ENCODE measurements at places on chromosomes 11 and 22.

GRCh38 chr22:34281738-34282137, 361.5 kb upstream of the LARGE1 start:
- H3K4me1 ChIP-seq, result no peaks in the 10 kb centered on the region
- no peak for DNase-seq
- no peak overlapping the region for H3K27ac ChIP-seq
- peaks cover 6% of the 10 kb centered on the region for H3K27me3 ChIP-seq

GRCh38 chr11:82936261-82936660, 34.7 kb downstream of the DDIAS start:
- H3K4me1 ChIP-seq, result peaks cover 9% of the 10 kb centered on the region
- H3K36me3 ChIP-seq, result peaks cover 20% of the 10 kb centered on the region
- H3K27me3 ChIP-seq, result no peaks in the 10 kb centered on the region
- H3K27ac ChIP-seq, result no peak overlapping the region

DNA sequence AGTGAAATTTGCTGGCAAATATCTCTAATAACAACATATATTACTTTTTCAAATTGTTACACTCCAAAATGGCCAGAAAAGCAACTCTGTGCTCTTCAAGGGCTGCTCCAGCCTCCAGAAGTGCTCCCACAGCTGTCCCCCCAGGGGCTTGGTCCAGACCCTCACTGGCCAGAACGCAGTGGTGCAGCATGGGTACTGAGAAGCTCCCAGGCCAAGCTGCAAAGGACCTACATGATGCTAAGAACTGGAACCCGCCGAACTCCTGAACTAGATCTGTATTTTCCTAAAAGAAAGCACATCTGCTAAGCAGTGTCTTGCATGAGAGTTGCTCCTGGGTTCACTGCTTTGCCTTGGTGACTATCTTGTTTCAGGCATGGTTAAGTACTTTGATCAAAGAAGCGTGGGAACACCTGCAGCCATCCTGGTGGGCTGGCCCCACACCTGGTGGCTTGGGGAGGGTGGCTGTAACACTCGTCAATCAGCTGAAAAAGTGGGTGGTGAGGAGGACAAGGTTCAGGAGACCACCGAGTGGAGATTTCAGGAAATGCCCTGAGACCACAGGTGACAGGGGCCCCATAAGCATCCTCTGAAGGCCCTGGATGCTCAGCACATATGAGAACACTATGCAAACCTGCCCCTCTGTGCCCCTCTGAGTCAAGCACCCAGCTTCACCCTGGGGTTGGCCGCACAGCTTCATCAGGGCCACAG, 72.7 kb upstream of the PITPNB start:
- no peaks in the 10 kb centered on the region for H3K36me3 ChIP-seq
- no peaks in the 10 kb centered on the region for H3K27me3 ChIP-seq
- H3K27ac ChIP-seq, result no peak overlapping the region
- no peak for DNase-seq
- H3K4me1 ChIP-seq, result no peaks in the 10 kb centered on the region

- peaks cover 17% of the 10 kb centered on the region for H3K27me3 ChIP-seq
- H3K27ac ChIP-seq, result no peak overlapping the region
- no peaks in the 10 kb centered on the region for H3K36me3 ChIP-seq
- peaks cover 7% of the 10 kb centered on the region for H3K4me1 ChIP-seq
- H3K4me3 ChIP-seq, result no peak overlapping the region
- no peak for DNase-seq
Measured at GRCh38 chr22:49848690-49849160, 4.9 kb upstream of the ZBED4 start.

DNA sequence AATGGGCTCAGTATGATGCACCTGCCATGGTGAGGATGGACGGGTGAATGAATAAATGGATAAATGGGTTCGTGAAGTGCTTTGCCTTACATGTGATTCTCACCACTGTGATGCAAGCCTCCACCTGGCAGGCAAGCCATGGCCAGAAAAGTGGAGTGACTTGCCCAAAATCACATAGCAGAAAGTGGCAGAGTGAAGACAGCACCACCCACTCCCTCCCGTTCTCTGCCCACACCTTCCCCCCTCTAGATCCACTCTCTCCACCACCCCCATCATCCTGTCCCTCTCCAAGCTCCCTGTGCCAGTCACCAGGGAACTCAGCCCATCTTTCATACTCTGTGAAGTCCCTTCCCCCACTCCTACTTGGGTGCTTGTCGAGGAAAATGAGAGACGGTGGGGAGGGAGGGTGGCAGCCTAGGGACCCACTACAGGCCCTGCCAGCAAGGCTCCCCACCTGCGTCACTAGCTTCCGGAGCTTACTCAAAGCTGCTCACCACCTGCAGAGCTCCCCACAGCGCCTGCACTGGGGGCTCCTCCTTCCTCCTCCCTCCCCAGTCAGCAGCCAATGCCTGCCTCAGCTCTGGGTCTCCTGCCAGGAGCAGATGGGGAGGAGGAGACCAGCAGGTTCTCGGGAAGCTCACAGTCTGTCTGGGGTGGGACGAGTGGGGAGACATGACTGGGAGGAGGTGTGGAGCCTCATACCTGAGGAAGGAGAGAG, 82.3 kb downstream of the PDE2A start:
- H3K36me3 ChIP-seq, result no peaks in the 10 kb centered on the region
- no peak for DNase-seq
- no peak overlapping the region for H3K4me3 ChIP-seq
- no peak overlapping the region for H3K27ac ChIP-seq

GRCh38 chr11:133814588-133815100, 30.7 kb downstream of the SPATA19 start:
- no peak overlapping the region for H3K27ac ChIP-seq
- no peak overlapping the region for H3K4me3 ChIP-seq
- no peak for DNase-seq
- H3K4me1 ChIP-seq, result no peaks in the 10 kb centered on the region
- H3K36me3 ChIP-seq, result no peaks in the 10 kb centered on the region

DNA sequence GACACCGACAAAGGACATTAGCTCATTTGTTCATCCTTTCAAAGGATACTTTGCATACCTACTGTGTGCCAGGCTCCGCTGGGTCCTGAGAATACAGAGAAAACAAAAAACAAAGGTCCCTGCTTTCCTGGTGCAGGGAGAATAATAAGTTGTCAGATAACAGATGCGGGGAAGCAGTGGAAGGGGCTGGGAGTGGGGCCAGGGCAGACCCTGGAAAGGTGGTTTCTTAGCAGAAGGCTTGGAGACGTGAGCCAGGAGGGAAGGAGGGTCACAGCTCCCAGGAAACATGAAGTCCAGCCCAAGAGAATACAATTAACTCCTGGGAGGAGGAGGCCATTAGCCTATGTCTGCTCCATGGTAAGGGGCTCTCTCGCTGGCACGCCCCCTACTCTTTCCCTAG, 9.8 kb upstream of the ANO1 start:
- no peaks in the 10 kb centered on the region for H3K4me1 ChIP-seq
- DNase-seq, result no peak
- peaks cover 52% of the 10 kb centered on the region for H3K27me3 ChIP-seq
- H3K27ac ChIP-seq, result no peak overlapping the region
- no peak overlapping the region for H3K4me3 ChIP-seq
- H3K36me3 ChIP-seq, result no peaks in the 10 kb centered on the region

GRCh38 chr11:113198972-113199661, 115.3 kb upstream of the TTC12 start:
- peaks cover 32% of the 10 kb centered on the region for H3K4me1 ChIP-seq
- no peak overlapping the region for H3K27ac ChIP-seq
- no peaks in the 10 kb centered on the region for H3K36me3 ChIP-seq
- DNase-seq, result no peak
- no peaks in the 10 kb centered on the region for H3K27me3 ChIP-seq

DNA sequence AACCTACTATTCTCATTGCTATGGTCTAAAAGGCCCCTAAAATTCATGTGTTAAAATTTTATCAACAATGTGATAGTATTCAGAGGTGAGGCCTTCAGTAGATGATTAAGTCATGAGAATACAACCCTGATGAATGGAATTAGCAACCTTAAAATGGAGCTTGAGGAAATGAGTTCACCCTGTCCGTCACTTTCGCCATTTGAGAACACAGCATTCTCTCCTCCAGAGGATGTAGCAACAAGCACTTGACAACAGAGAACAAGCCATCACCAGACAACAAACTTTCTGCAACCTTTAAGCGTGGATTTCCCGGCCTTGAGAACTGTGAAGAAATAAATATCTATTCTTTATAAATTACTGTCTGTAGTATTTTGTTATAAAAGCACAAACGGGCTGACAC, 197.0 kb downstream of the SBF2 start:
- H3K4me3 ChIP-seq, result no peak overlapping the region
- no peak for DNase-seq
- H3K4me1 ChIP-seq, result no peaks in the 10 kb centered on the region
- no peaks in the 10 kb centered on the region for H3K27me3 ChIP-seq

DNA sequence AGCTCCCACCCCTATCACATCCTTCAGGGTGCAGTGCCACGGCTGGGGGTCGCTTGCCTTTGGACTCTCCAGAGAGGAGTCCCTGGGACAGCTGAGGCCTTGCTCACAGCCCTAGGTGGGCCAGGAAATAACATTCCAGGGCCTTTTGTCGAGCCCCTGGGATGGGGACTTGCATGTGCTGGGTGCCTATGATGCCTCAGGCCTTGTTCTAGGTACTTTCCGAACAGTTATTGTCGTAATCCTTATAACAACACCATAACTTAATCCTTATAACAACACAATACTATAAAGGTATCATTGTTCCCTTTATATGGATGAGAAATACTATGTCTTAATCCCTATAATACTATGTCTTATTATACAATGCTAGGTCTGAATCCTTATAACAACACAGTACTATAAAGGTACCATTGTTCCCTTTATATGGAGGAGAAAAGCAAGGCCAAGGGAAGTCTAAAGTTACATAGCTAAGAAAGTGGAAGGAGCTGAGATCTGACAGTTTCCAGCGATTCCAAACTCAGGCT, 236.5 kb downstream of the ST3GAL4 start:
- no peaks in the 10 kb centered on the region for H3K4me1 ChIP-seq
- no peak overlapping the region for H3K27ac ChIP-seq
- no peak for DNase-seq
- no peaks in the 10 kb centered on the region for H3K27me3 ChIP-seq
- H3K36me3 ChIP-seq, result no peaks in the 10 kb centered on the region

GRCh38 chr11:85939099-85940015, 84.2 kb downstream of the CCDC83 start:
- no peak for DNase-seq
- no peaks in the 10 kb centered on the region for H3K36me3 ChIP-seq
- H3K4me1 ChIP-seq, result peaks cover 7% of the 10 kb centered on the region
- H3K27me3 ChIP-seq, result no peaks in the 10 kb centered on the region
- no peak overlapping the region for H3K4me3 ChIP-seq

GRCh38 chr11:125947419-125948277, 1.8 kb downstream of the VSIG10L2 start:
- no peaks in the 10 kb centered on the region for H3K36me3 ChIP-seq
- no peaks in the 10 kb centered on the region for H3K27me3 ChIP-seq
- no peaks in the 10 kb centered on the region for H3K4me1 ChIP-seq

GRCh38 chr22:44586999-44587736, 89.1 kb upstream of the RTL6 start:
- peak overlapping the region; percentile 11 for H3K4me3 ChIP-seq
- H3K36me3 ChIP-seq, result no peaks in the 10 kb centered on the region
- H3K27ac ChIP-seq, result no peak overlapping the region

DNA sequence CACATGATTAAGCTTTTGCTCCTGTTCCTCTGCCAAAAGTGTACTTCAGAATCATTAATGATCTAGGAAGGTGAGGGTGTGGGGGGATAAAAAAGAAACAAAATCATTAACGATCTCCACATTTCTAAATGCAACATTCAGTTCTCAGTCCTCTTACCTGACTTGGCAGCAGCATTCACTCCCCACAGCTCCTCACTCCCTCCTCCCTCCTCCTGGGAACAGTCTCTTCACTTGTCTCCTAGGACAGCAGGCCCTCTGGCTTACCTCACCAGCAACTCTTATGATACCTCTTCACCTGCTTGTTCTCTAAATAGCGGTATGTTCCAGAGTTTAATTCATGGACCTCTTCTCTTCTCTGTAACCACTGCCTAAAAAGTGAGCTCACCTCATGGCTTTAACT, 56.5 kb upstream of the APOA1 start:
- H3K4me1 ChIP-seq, result peaks cover 21% of the 10 kb centered on the region
- no peak for DNase-seq
- H3K27me3 ChIP-seq, result no peaks in the 10 kb centered on the region
- H3K4me3 ChIP-seq, result no peak overlapping the region
- H3K27ac ChIP-seq, result no peak overlapping the region
- peaks cover 22% of the 10 kb centered on the region for H3K36me3 ChIP-seq

DNA sequence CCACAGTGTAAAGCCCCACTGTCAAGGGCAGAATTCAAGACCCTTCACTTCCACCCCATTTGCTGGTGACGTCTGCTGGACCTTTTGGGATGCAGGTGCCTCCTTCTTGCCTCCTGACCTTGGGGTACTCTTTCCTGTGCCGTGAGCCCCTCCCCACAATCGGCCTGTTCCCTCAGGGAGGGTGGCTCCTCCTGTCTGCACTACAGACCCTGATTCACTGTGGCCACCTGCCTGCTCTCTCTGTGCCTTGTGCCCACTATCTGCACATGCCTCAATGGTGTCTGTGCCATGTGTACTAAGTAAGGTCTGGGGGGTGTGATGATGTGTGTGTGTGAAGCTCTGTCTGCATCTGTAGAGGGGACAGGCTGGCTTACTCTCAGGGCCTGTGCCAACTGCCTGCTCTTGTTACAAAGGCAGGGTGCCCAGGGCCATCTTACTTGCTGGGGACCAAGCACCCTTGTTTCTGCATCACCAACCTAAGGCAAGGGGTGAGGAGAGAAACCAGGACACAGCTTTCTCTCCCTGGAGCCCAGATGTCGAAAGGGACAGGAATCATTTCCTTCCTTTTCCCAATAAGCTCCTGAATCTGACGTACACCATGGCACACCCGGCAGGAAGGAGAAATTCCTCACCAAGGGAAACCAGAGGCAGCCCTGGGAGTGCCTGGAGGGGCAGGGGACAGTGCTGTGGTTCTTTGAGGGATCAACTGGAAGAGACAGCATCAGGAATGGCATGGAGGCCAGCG, 3.7 kb downstream of the PPM1F start:
- DNase-seq, result no peak
- no peaks in the 10 kb centered on the region for H3K27me3 ChIP-seq
- no peak overlapping the region for H3K27ac ChIP-seq
- H3K4me1 ChIP-seq, result peaks cover 17% of the 10 kb centered on the region
- H3K4me3 ChIP-seq, result no peak overlapping the region

DNA sequence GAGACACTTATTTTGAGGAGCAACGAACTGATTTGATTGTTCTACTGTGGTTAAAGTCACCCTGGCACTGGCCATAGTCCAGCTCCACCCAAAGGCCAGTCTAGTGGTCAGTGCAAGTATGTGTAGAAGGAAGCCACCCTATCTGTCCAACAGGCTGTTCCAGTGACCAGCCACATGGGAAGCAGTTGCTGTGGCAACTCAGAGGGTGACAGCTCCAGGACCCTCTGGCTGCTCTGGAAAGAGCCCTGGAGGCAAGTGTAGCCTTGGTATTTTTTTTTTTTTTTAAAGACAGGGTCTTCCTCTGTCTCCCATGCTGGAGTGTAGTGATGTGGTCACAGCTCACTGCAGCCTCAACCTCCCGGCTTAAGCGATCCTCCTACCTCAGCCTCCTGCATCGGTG, 27.8 kb downstream of the LMO1 start:
- H3K27ac ChIP-seq, result no peak overlapping the region
- H3K27me3 ChIP-seq, result peaks cover 4% of the 10 kb centered on the region
- H3K4me1 ChIP-seq, result no peaks in the 10 kb centered on the region
- no peak for DNase-seq
- no peak overlapping the region for H3K4me3 ChIP-seq

GRCh38 chr11:61453695-61454094, 23.8 kb downstream of the SDHAF2 start:
- peaks cover 9% of the 10 kb centered on the region for H3K4me1 ChIP-seq
- H3K36me3 ChIP-seq, result peaks cover 3% of the 10 kb centered on the region
- H3K27ac ChIP-seq, result no peak overlapping the region
- no peaks in the 10 kb centered on the region for H3K27me3 ChIP-seq

GRCh38 chr22:37316875-37317371, 34.6 kb downstream of the CYTH4 start:
- H3K4me3 ChIP-seq, result no peak overlapping the region
- H3K36me3 ChIP-seq, result no peaks in the 10 kb centered on the region
- H3K4me1 ChIP-seq, result peaks cover 35% of the 10 kb centered on the region
- no peak overlapping the region for H3K27ac ChIP-seq
- DNase-seq, result peak; percentile 79
- no peaks in the 10 kb centered on the region for H3K27me3 ChIP-seq

All from natural killer cell treated with Interleukin-12 subunit alpha and Interleukin-12 subunit beta and Interleukin-15 and Interleukin-18, amount 100 ng/mL, for 72 hours (primary cell).